Hippocampal formation (tissue), 2 donors: ENCODE measurements at places on chromosomes 5 and 9.

GRCh38 chr5:93184041-93184440, 397.0 kb downstream of the NR2F1-AS1 start:
- DNase-seq = no peak

GRCh38 chr5:891837-892393, 686 bp downstream of the BRD9 start:
- DNase-seq = no peak

DNA sequence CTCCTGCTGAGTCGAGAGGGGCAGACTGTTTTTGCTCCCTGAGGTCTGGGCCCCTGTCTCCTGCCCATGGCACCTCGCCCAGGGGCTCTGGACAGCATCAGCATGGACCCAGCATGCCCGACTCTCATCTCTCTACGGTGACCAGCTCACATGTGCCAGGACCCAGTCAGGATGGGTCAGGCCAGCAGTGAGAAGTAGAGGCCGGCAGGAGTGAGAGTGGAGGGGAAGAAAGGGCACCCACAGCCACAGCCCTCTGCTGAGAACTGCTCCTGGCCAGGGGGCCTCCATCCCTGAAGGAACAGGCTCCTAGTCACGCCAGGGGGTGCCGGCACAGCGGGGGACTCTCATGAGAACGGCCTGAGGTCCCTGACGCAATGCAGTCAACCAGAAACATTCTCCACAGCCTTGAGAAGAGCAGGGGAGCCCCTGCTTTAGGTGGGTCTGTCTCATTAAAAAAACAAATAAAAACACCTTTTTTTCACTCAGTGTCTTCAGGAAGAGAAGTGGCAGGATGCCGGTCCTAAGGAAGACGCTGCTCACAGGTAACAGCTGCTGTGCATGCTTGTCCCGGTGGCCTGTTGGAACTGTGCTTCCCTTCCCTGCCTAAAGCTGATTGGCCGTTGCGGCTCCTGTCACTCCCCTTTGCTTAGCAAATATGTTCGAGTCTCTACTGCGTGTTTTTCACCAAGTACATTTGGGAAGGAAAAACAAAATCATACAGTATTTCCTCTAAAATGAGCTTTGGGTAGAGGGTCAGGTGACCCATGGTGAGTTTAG, 85.7 kb upstream of the FBXW11 start:
- DNase-seq = no peak

DNA sequence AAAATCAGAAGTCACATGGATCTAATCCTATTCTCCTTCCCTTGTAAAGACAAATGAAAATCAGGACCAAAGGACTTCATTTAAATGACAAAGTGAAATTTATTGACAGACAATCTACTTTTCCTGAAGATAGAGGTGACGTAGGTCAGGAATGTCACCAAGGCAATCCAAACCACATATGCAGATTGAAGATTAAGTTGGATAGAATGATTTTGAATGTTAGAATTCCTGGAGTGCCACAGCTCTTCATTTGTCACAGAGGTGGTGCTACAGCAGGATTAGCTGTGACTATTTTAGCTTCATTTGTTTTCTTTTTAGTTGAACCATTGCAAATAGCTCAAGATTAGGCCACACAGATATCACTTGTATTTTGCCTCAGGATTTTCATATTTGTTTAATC, 736.0 kb upstream of the ARRDC3 start:
- DNase-seq = no peak

- DNase-seq = no peak
These were observed 79.4 kb upstream of the ADRB2 start for GRCh38 chr5:148746826-148747535.

GRCh38 chr5:122499585-122499984, 187.5 kb downstream of the SNCAIP start:
- DNase-seq = no peak

DNA sequence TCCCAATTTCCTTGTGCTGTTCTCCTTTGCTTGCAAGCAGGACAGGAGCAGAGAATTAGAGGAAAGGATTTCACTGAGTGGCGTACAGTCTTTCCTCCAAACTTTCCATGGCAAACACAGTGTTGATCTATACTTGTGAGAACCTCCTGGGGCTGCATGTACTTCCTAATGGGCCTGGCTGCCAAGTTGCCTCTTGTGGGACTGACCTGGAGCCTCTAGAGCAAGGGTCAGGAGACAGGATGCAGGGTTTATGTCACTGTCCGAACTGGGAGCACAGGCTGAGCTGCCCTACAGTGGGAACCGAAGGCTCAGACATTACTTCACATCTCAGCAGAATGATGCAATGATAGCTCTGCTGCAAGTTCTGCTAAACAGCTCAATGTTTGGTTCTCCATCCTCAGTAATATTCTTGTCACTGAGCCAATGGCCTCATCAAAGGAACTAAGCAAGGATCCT, 102.3 kb downstream of the ENC1 start:
- no peak for DNase-seq

GRCh38 chr5:73387601-73388305, 60.8 kb downstream of the FOXD1 start:
- DNase-seq = no peak

DNA sequence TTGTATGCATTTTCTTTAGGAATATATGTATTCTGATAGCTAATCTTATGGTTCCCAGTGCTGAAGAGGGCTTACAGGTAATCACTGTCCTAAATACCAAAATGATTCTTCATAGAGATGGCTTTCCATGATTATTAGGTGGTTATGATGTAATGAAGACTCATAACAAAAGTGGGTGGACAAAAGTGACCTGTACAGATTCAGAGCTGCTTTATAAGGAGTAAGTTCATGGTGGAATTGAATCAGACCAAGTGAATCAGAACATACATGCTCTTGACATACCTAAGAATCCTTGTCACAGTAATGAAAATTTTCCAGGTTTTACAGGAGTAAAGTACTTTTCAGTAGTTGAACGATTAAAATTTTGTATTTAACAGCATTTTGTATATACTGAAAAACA, 105.6 kb downstream of the NIPBL start:
- no peak for DNase-seq

DNA sequence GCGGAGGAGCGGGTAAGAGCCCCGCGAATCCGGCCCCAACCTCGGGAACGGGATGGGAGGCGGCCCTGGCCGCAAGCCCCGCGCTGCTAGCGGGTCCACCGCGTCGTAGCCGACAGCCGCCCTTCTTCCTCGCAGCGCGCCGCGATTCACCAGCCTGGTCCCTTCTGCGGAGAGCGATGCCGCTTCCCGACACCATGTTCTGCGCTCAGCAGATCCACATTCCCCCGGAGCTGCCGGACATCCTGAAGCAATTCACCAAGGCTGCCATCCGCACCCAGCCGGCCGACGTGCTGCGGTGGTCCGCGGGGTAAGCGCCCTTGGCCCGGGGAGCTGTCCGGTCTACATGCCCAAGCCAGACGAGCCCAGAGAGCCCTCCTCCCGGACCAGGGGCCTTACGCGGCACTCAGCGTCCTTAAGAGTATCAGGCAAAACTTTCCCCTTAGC, 335 bp downstream of the ROPN1L start:
- DNase-seq = no peak

- no peak for DNase-seq
These were observed 85.6 kb upstream of the IFNK start for GRCh38 chr9:27438522-27438921.

DNA sequence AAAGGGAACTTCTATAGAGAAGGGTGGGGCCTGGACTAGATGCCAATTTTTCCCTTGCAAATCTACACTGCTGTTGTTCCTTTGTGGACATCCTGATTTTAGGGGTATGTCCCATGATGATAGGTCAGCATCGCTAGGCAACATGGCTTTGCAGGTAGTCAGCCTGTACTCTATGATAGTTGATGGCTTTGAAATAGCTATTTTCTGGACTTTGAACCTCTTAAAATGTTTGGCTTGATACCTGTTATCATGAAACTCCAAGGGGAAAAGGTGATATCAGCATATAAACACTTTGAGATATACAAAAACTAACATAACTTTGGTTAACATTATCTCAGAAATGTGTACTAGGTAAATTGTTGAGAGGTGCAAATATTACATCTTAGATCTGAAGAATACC, 533.2 kb downstream of the CTNND2 start:
- no peak for DNase-seq

GRCh38 chr9:8857068-8857925, 1057.7 kb upstream of the DMAC1 start:
- peak; percentile 65 for DNase-seq

DNA sequence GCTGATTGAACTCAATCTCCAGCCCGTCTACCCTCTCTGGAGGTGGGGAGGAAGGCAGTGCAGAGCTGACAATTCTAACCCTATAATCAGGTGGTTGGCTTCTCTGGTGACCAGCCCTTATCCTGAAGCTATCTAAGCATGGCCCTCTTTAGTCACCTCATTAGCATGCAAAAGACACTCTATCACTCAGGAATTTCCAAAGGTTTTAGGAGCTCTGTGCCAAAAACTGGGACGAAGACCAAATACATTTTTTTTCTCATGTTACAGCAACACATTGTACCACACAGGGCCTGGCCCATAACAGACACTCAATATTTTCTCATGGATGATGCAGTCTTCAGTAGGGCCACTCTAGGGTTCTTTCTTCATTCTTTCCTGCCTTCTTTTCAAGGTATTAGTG, 118.8 kb upstream of the VLDLR start:
- DNase-seq = no peak

- DNase-seq = no peak
These were observed 31.6 kb upstream of the TGFBR1 start for GRCh38 chr9:99073347-99073746.

DNA sequence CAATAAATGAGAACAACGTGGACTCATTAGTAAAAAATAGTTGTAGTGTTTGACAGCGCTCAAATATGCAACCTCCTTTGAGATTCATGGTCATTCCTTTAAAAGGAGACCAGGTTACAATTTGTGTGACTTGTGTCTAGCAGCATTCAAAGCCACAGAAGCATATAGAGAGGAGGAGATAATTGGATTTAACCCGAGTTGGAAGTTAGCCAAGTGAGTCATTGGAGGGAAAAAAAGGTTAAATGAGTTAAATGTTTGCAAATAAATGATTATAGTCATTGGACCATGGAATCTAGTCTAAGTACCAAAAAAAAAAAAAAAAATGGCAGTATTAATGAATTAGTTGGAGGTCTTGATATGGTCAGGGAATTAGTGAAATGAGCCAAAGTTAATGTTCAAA, 90.9 kb downstream of the ITGA1 start:
- DNase-seq = no peak

DNA sequence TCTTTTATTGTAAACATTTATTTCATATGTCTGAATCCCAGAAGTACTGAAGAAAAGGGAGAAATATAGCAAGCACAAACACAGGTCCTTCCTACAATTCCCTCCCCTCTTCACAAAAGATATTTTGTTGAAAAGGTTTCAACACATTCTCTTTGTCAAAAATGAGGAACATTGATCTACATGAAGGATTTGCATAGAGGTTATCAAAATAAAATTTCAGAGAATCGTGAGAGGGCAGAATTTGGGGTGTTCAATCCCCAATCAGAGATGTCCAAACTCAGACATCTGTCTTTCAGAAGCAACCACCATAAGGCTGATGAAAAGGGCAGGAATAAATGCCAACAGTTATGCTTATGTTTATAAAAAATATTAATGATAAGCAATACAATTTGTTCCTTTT, 69.2 kb downstream of the MARCHF3 start:
- no peak for DNase-seq

DNA sequence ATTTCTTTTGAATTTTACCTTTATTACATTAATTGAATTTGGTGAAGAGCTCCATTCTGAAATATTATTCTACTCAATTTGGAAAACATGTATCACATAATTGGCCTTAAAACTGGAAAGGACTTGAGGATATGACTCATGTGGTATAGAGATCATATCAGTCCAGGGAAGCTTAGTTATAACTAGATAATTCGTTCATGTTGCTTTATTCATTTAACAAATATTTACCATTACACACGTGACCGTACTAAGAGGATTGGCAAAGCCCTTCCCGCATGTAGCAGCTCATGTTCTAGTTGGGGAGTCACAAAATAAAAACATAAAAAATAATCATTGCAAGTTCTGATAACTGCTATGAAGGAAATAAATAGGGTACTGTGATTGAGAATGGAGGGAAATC, 1816.5 kb downstream of the MAT2B start:
- no peak for DNase-seq

- no peak for DNase-seq
These were observed 192.4 kb downstream of the HSPA4 start for GRCh38 chr5:133244242-133244641.

DNA sequence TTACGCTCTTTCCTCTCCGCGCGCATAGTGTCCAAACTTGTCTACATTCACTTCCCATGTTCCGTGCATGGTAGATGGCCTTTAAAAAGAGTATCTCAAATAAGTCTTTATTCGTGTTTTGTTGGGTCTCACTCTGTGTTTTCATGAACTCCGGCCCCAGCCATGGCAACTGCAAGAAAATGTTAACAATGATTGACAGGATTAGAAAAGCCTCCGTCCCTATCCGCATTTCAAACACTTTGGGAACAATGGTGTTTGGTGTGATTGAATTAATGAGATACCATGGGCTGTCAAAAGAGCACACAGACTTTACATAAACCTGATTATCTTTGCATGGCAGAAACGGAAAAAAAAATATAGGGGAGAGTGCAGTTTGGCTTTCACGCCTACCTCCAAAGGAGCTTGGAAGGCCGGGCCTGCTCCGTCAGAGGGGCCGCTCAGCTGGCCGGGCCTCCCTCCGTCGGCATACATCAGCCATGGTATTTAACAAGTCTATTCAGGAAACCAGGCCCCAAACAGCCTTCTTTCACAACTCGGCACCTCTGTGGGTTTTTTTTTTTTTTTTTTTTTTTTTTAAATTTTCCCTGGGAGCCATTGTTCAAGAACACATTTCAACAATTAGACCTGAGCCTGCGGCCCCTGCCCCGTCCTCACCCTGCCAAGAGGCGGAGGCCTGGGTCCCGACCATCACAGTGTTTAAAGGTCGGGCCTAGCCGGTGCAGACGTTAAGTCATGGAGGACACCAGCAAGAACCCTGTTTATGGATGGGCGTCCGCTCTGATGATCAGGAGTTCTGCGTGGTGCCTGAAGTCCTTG, 323.8 kb upstream of the IRX4 start:
- no peak for DNase-seq

DNA sequence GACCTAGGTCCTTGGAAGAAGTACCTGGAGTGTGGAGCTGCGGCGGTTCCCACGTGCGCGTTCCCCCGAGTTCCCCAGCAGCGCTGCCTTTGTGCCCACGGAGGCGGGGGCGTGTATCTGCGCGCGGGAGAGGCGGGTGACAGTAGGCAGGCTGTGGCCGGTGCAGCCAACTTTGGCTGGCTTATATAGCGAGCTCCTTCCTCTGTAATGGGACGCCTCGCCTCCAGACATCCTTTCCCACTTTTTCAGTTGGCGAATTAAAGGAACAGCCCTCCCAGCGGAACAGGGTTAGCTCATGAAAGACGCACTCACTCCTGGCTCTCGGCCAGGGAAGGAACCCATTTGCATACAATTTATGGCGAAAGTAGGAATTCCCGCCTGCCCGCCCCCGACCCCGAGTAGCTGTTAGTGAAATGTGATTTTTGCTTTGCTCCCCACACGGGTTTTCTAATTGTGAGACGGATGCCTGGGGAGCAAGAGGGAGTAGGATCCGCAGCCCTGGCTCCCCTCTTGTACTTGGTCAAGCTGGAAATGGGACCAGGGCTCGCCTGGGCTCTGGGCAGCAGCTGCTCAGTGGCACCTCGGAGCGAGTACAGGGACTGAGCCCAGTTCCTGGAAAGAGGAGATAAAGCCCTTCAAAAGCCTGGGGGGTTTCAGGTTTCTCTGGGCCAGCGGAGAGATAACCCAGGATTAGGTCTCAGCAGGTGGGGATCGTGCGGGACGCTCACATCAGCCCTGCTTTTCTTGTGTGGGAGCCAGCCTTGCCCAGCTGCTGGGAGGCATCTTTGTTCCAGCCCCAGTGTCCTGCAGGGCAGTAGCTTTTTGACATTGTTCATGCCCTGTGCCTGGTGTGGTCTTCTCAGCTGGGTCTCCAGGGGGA, at the start of gene TNC:
TNC (minus strand) TSS at position 159 of the 880 bp plus-strand sequence. CDS start 27,139 bp downstream, outside the sequence.
- peak; percentile 16 for DNase-seq

- no peak for DNase-seq
These were observed 11.3 kb downstream of the MYOZ3 start for GRCh38 chr5:150672237-150672883.
